IMR-90 (cell line): ENCODE measurements at places on chromosomes 12 and 14. TPM values are rescaled to one million over a fixed set of nuclear protein-coding genes. Genes with fewer than 3 reads are reported as not detected.

DNA sequence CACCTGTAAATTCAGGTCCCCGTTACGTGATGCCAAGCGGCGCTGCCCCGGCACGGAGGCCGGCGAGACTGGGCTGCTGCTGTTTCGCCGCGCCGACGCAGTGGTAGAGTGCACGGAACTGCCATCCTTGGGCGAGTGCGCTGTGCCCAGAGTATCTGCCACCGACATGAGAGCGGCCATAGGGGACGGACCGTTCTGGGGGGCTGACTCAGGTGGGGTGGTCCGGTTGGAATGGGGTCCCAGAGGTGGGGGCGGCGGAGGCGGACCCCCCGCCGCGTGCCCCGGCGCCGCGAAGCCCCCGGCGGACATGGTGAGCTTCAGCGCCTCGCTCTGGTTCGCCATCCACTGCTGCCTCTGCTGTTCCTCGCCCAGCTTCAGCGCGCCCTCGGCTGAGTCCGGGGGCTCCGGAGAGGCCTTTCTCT, 2.8 kb downstream of the IRF2BPL start:
- H3K27me3 ChIP-seq = no peaks in the 10 kb centered on the region
- H3K36me3 ChIP-seq = peaks cover 27% of the 10 kb centered on the region
- H3K4me3 ChIP-seq = peak overlapping the region; percentile 97
- no peak for DNase-seq

GRCh38 chr14:50528000-50528399, 4.4 kb downstream of the MAP4K5 start:
- no peaks in the 10 kb centered on the region for H3K27me3 ChIP-seq
- peak overlapping the region; percentile 72; the same call in 1 of the 2 replicates for H3K27ac ChIP-seq
- H3K4me3 ChIP-seq = no peak overlapping the region
- peaks cover 27% of the 10 kb centered on the region for H3K4me1 ChIP-seq
- DNase-seq = peak; percentile 65

The TCTN2 gene
- 12.2 and 13.6 TPM in 2 replicates for total RNA-seq

DNA sequence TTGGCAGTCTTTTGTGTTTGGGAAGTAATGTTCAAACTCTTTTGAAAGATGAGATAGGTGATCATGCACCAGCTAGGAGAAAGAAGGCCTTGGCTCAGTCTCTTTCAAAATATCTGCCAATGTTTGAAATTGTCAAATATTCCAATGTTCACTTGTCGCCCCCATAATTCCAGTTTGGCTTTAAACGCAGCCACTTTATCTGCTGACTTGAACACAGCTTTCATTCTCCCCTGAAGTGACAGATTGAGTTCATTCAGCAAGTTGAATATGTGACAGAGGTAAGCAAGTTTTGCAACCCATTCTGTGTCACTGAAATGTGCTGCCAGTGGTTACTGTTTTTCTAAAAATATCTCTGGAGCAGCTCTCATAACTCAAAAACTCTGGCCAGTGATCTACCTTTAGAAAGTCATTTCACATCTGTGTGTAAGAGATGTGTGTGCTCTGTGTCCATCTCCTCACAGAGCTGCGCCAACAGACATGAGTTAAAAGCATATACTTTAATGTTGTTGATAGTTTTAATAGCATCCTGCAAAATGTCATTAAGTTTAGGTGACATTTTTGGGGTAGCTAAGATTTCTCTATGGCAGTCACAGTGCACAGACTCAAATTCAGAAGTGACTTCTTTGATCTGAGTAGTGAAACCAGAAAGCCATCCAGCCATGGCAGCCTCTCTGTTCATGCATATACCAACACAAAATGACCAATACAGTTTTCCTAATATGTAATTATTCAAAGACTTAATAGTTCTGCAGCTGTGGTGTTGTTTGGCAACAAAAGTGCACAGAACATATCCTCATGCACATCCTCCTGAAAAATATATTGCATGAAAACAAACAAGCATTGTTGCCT, 614.3 kb upstream of the MIS18BP1 start:
- no peak overlapping the region for H3K27ac ChIP-seq
- H3K36me3 ChIP-seq = no peaks in the 10 kb centered on the region
- H3K4me1 ChIP-seq = no peaks in the 10 kb centered on the region
- DNase-seq = no peak
- no peak overlapping the region for H3K4me3 ChIP-seq
- no peaks in the 10 kb centered on the region for H3K27me3 ChIP-seq

GRCh38 chr14:24149302-24149969, 2.1 kb downstream of the RNF31 start:
- H3K4me3 ChIP-seq = no peak overlapping the region
- peaks cover 39% of the 10 kb centered on the region for H3K36me3 ChIP-seq
- H3K4me1 ChIP-seq = peaks cover 9% of the 10 kb centered on the region
- DNase-seq = no peak

DNA sequence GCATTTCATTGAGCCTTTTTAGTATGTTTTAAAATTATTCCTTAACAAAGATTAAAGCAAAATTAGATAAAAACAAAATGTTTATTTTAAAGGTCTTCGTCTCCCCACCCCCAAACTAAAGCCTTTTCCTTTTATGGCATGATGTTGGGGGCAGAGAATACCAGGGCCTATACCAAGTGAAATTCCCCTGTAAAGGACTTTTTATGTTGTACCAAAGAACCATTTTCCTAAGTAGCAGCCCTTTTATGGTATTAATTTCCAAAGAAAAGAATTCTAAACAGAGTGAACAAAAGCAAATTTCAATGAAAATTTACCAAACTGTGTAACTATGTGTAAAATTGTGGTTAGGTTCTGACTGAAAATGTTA, 71.9 kb upstream of the GNPNAT1 start:
- H3K4me1 ChIP-seq = peaks cover 21% of the 10 kb centered on the region
- peaks cover 54% of the 10 kb centered on the region for H3K36me3 ChIP-seq
- no peak overlapping the region for H3K4me3 ChIP-seq
- peak overlapping the region; percentile 95; the same call in 1 of the 2 replicates for H3K27ac ChIP-seq
- H3K27me3 ChIP-seq = no peaks in the 10 kb centered on the region
- DNase-seq = peak; percentile 63

DNA sequence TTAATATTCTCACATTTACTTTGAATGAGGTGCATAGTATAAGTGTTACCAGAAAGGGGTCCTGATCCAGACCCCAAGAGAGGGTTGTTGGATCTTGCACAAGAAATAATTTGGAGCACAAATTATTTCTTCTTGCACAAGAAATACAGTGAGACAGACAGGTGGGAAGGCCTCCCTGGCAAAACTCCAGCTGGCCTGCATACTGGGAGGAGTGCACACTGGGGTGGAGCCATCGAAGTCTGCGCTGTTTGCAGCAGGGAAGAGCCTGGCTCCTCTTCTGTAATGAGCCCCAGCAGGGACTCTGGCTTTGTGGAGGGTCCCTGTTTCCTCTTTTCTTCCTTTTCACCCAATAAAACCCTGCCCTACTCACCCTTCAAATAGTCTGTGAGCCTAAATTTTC, 141.6 kb downstream of the GLT1D1 start:
- H3K27ac ChIP-seq = no peak overlapping the region
- no peak overlapping the region for H3K4me3 ChIP-seq
- DNase-seq = no peak
- no peaks in the 10 kb centered on the region for H3K27me3 ChIP-seq

- DNase-seq = no peak
- H3K4me1 ChIP-seq = no peaks in the 10 kb centered on the region
- H3K27ac ChIP-seq = no peak overlapping the region
- no peak overlapping the region for H3K4me3 ChIP-seq
- no peaks in the 10 kb centered on the region for H3K36me3 ChIP-seq
Measured at GRCh38 chr14:50551877-50552276, 8.1 kb upstream of the ATL1 start.

- no peaks in the 10 kb centered on the region for H3K27me3 ChIP-seq
- no peaks in the 10 kb centered on the region for H3K36me3 ChIP-seq
- H3K4me1 ChIP-seq = 0 out of 2 replicates have a peak, but pooled peaks cover 2% of the 10 kb centered on the region
Measured at GRCh38 chr12:24414480-24414879, 465.0 kb upstream of the SOX5 start.

- no peak overlapping the region for H3K27ac ChIP-seq
- no peaks in the 10 kb centered on the region for H3K27me3 ChIP-seq
- H3K36me3 ChIP-seq = no peaks in the 10 kb centered on the region
- no peak overlapping the region for H3K4me3 ChIP-seq
- DNase-seq = peak; percentile 79
Measured at GRCh38 chr14:103801459-103801858, 45.9 kb downstream of the PPP1R13B start.

The PXMP2 gene
- total RNA-seq = 10.9 and 13.3 TPM in 2 replicates

DNA sequence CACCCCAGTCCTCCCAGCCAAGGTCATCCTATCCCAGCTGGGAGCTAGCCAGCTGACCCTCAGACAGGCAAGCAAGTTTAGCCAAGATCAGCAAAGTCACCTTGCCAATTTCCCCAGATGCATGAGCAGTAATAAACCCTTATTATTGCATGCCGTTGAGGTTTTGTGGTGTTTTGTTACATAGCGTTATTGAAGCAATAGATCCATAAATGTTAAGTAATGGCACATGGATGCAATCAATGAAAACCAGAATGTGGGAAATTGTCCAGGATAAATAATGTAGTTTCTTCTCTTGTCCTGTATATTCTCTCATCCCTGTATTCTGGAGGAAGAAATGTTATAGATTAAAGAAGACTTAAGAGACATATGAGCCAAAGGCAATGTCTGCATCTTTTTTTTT, 18.0 kb upstream of the TMEM260 start:
- DNase-seq = no peak
- H3K4me1 ChIP-seq = no peaks in the 10 kb centered on the region

DNA sequence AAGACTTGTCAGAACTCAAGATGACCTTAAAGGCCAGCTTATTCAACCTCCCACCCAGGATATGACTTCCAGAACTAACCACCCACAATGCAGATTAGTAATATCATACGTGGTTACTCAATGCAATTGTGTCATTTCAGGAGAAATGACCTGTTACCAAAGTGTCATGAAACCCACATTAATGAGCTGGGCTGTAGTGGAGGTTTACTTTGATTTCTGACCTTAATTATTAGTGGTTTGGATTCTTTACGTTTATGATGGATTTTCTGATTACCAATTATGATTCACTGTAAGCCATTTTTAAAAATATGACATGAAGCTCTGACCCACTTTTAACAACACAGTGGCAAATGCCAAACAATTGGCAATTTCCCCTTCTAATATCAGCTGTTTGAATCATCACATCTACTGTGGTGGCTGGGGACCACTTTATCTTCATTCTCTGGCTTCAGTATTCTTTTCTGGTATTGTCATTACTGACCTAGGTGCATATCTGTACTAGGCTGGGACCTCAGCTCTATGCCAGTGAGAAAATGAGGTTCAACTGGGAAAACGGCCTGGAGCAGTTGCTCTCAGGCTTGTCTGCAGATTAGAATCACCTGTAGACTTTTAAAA, 223.3 kb downstream of the RGS6 start:
- no peaks in the 10 kb centered on the region for H3K36me3 ChIP-seq
- no peak for DNase-seq
- H3K4me3 ChIP-seq = no peak overlapping the region
- no peak overlapping the region for H3K27ac ChIP-seq
- no peaks in the 10 kb centered on the region for H3K27me3 ChIP-seq

- no peaks in the 10 kb centered on the region for H3K4me1 ChIP-seq
- H3K27ac ChIP-seq = no peak overlapping the region
- H3K4me3 ChIP-seq = no peak overlapping the region
- no peaks in the 10 kb centered on the region; the same call in 1 of the 2 replicates for H3K27me3 ChIP-seq
- no peak for DNase-seq
Measured at GRCh38 chr14:99325016-99325415, 53.0 kb upstream of the BCL11B start.

The CPM gene
- total RNA-seq = 7.2 and 8.8 TPM in 2 replicates

- no peaks in the 10 kb centered on the region for H3K27me3 ChIP-seq
- H3K4me1 ChIP-seq = no peaks in the 10 kb centered on the region
- peak overlapping the region; percentile 52 for H3K4me3 ChIP-seq
- H3K27ac ChIP-seq = peak overlapping the region; percentile 67
- H3K36me3 ChIP-seq = no peaks in the 10 kb centered on the region
Measured at GRCh38 chr12:88579601-88580050, 645 bp downstream of the KITLG start.

- H3K27me3 ChIP-seq = 0 out of 2 replicates have a peak, but pooled peaks cover 2% of the 10 kb centered on the region
- peaks cover 7% of the 10 kb centered on the region for H3K4me1 ChIP-seq
- no peaks in the 10 kb centered on the region for H3K36me3 ChIP-seq
Measured at GRCh38 chr14:69879175-69880043, at the start of gene SMOC1. SMOC1 (plus strand) TSS chr14:69879416; CDS start chr14:69879679, 263 bp downstream.

DNA sequence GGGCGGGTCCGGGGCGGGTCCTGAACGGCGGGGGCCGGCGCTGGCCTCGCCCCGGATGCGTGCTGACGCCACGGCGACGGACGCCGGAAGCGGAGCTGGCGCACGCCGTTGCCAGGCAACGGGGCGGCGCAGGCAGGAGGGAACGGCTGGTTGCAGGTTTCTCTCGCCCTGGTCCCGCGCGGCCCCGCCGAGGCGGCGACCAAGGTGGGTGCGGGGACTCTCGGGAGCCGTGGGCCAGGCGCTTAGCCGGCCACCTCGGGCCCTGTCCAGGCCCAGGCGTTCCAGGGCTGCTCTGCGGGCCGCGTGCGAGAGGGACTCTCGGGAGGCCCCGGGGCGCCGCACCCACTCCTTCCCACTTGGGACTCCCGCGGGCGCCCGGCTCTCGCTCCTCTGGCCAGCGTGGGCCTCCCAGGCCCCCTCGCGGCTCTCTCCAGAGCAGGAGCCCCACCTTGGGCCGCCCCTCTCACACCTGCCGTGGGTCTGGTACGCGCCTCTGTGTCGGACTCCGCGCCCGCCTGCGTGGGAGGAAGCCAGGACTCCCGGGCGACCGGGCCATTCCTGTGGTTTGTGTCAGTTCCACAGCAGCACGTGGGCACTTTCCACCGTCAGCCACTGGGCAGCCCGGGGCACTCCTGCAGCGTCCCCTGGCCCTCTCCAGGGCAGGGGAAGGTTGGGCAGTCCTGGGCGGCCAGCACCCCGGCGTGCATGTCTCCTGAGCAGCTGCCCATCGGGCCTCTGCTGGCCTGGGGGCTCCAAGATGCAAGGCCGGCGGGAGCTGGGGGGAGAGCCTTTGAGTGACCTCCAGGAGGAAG, at the start of gene CLBA1:
Gene CLBA1 (plus strand): TSS at position 114 of the 812 bp plus-strand sequence. CDS start 644 bp downstream, at position 758.
- H3K4me1 ChIP-seq = peaks cover 3% of the 10 kb centered on the region; the same call in 1 of the 2 replicates
- no peaks in the 10 kb centered on the region for H3K36me3 ChIP-seq
- H3K27ac ChIP-seq = no peak within 1 kb of the TSS; the same call in 1 of the 2 replicates
- H3K4me3 ChIP-seq = peak within 1 kb of the TSS; percentile 71
- DNase-seq = peak; percentile 87
- no peaks in the 10 kb centered on the region for H3K27me3 ChIP-seq

- no peaks in the 10 kb centered on the region for H3K4me1 ChIP-seq
- DNase-seq = no peak
- no peak overlapping the region for H3K4me3 ChIP-seq
- H3K27me3 ChIP-seq = no peaks in the 10 kb centered on the region
- H3K36me3 ChIP-seq = no peaks in the 10 kb centered on the region
- no peak overlapping the region for H3K27ac ChIP-seq
Measured at GRCh38 chr12:118459110-118459509, 82.8 kb downstream of the SUDS3 start.

DNA sequence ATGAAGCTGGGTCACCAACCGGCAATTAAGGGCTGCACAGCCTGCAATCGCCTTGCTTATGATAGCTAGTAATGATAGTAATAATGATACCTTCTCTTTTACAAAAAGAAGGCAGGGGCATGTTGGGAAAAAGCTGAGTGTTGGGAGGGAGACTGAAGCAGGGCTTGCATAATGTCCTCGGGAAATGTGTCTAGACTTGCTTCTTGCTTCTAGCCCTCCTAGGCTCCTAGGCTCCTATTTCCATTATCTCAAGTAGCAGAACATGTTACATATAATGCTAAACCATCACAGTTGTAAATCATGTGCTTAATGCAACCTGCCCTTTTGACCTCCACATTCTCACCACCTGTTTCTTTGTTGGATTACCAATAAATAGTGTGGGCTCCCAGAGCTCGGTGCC, 18.7 kb downstream of the RERGL start:
- H3K4me3 ChIP-seq = no peak overlapping the region
- H3K4me1 ChIP-seq = no peaks in the 10 kb centered on the region
- H3K27me3 ChIP-seq = no peaks in the 10 kb centered on the region

GRCh38 chr14:96632363-96632758, 130.2 kb downstream of the PAPOLA start:
- no peaks in the 10 kb centered on the region for H3K27me3 ChIP-seq
- H3K27ac ChIP-seq = no peak overlapping the region
- H3K36me3 ChIP-seq = no peaks in the 10 kb centered on the region
- DNase-seq = no peak
- H3K4me3 ChIP-seq = no peak overlapping the region

The PNN gene
- total RNA-seq = 14.9 and 23.6 TPM in 2 replicates
